ENCODE measurements at places on chromosomes 4 and X.

DNA sequence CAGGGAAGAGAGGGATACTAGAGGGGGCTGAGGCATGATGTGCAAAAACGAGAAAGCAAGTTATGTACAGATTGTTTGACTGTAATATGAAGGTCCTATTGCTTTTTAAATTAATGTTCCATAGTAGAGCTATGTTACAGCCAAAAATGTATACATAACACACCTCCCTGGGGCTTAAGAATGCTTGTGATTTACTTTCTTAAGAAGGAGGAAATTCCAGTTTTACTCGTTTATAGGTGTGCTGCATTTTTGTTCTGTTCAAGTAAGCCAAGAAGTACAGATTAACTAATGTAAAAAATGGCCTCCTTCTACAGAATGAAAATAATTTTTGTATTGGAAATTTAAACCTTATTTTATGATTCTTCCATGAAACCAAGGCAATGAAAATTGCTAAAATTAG lies 614.4 kb upstream of the NR3C2 start:
- DNase-seq: no peak

- no peak for DNase-seq
Observed at GRCh38 chrX:154548028-154548316, 552 bp downstream of the IKBKG start.

GRCh38 chr4:128600996-128601871 lies 208.3 kb upstream of the JADE1 start:
- no peak for DNase-seq

DNA sequence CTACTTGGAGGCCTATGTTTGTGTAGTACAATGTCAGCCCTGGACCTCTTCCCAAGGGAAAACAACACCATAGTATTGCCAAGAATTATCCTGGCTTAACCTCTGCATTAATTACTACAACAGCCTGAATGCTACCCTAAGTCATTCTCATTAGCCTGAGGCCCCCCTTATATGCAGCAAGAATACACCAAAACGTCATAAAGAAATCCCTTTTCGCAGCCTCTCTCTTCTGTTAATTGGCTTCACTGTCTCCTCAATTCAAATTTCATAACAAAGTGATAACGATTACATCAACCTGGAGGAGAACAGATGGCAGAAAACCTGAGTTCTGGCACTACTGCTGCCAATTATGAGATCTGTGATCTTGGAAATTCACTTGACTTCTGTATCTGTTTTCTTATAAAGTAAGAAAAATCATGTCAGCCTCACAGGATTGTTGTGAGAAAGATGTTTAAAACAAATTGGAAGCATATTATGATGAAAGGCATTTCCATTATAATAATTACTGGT lies 1663.1 kb downstream of the STIM2 start:
- no peak for DNase-seq

- no peak for DNase-seq
Observed at GRCh38 chr4:151960449-151961230, 199.8 kb upstream of the GATB start.

DNA sequence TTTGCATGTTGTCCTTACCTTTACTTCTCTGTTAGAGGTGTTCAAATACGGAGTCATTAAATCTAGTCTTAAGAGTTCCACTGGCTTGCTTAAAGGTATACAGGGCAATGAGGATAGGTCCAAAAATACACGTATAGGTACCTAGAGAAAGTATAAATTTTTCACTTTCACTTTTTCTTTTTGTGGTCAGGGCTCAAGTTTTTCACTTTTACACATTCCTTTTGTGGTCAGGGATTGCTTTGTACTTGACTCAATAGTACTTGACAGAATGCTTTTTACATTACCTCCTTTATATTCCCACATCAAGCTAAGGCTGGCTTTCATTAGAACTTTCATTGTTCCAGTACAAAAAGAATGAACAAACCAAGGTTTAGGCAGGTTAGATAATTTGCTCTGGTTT lies 21.7 kb downstream of the TMEM184C start:
- DNase-seq: no peak

GRCh38 chrX:142214081-142214480 lies 9.0 kb upstream of the MAGEC2 start:
- DNase-seq: no peak

Data from bone marrow (tissue), 2 donors.